ENCODE measurements at places on chromosomes 3 and 15.

DNA sequence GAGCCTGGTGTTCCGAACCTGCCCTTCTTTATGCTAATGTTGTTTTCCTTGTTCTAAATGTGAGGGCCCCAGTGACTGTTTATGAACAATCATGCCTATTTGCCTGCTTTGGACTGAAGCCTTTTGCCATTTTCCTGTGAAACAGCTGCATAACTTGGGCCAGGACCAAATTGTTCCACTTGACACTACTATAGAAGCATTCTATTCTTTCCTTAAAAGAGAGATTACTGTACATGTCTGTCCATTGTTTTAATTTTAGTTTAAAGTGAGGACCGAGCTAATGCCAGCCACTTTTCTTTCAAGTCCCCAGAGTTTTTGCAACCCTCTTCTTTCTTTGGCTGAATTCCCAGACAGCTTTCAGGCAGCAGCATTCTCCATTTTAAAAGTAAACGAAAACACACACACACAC, 980.3 kb downstream of the CADM2 start:
- no peak for DNase-seq

DNA sequence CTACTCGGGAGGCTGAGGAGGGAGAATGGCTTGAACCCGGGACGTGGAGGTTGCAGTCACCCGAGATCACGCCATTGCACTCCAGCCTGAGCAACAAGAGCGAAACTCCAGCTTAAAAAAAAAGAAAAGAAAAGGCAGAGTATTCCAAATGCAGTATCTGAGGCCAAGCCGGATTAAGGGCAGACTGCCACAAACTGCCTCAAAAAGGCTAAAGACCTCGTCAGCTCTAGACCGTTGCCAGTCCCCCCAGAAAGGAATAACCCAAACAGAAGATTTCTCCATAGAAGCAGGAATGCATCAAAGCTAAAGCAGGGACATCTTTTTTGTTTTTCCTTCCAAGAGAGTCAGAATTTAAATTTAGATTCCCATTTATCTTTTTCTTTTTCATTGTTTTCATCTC, 72.9 kb downstream of the TM4SF4 start:
- DNase-seq: no peak

GRCh38 chr3:152835601-152836102, 721 bp downstream of the P2RY1 start:
- no peak for DNase-seq

- DNase-seq: no peak
These were observed 4.0 kb downstream of the CCDC9B start for GRCh38 chr15:40336744-40337122.

- DNase-seq: no peak
These were observed 286.8 kb upstream of the TRIM42 start for GRCh38 chr3:140391061-140391460.

DNA sequence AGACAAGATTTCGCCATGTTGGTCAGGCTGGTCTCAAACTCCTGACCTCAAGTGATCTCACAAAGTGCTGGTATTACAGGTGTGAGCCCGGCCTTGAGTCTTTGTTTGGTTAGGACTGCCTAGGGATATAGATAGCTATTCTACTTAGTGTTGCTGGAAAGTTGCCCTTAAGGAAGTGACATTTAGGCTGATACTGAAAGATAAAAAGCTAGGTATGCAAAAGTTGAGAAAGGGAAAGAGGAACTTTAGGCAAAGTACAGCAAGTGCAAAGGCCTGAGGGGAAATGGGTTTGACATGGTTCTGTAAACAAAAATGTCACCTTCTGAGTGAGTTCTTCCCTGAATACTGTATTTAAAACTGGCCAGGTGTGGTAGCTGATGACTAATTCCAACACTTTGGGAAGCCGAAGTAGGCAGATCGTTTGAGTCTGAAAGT, 111.5 kb downstream of the ZNF609 start:
- DNase-seq: no peak

DNA sequence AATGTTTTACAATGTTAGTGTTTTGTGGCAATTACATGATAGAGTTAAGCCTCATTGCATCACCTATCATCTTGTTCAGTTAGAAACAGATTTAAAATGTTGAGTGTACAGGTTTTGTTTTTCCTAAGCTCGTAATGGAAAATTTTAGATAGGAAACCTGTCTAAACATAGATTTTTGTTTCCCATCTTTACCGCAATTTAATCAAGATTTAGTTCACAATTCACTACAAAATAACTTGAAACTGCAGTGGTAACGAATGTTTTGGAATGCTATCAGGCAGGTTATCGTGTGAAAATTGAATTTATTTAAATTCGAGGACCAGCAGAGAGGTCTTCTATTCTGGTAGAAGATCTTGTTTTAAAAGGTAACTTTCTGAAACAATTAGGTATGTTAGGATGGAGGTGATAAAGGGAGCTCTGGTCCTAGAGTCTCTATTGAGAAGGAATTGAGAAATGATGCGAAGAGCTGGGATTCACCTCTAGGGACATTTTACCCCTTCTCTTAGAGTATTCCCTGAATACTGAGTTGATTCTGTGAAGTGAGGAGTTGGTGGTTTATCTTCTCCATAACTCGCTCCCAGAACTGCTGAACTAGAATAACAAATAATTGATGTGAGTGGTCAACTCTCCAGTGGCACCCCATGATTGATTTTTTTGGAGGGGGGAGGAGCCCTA, 1.4 kb downstream of the DOCK3 start:
- no peak for DNase-seq

DNA sequence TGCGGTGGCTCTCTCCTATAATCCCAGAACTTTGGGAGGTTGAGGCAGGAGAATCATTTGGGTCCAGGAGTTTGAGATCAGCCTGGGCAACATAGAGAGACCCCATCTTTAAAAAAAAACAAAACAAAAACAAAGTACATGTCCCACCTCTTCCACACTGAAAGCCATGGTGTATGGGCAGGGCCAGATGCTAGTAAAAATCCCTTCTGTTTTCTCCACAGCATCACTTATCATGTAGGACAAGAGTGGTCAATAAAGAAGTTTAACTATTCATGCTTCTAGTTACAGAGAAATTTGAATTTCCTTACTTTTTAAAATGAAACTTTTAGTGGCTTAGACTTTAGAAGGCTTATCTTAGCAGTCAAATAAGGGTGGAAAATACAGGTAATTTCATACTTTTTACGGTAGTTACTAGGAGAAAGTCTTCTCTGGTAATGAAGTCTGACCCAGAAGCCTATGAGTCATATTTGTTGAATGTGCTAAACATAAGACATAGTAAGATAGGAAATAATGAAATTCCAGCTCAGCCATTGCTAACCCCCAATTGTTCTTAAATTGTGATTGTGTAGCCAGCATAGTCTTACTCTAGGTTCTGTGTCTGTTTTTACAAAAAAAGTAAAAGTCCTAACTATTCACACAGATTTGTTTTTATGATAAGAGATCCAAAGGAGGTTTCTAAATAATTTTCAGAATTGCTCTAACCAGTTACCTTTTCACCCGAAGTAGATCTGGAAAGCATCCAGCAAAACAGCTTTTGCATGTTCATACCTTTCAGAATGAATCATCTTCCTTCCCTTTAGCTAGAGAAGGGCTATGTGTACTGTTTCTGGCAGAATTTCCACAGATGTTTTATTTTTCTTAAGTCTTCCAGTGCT, 16.4 kb upstream of the ZNF609 start:
- DNase-seq: no peak

- no peak for DNase-seq
These were observed 61.0 kb downstream of the OTOL1 start for GRCh38 chr3:161557445-161558150.
